ENCODE measurements at places on chromosomes 13 and 19. TPM values are rescaled to one million over a fixed set of nuclear protein-coding genes. Genes with fewer than 3 reads are reported as not detected.
A peak's percentile ranks its signal among the peaks of the same experiment; 100 is the strongest.

The ZNF471 gene
- total RNA-seq, result not detected

The MED16 gene
- total RNA-seq, result 52.7 TPM

DNA sequence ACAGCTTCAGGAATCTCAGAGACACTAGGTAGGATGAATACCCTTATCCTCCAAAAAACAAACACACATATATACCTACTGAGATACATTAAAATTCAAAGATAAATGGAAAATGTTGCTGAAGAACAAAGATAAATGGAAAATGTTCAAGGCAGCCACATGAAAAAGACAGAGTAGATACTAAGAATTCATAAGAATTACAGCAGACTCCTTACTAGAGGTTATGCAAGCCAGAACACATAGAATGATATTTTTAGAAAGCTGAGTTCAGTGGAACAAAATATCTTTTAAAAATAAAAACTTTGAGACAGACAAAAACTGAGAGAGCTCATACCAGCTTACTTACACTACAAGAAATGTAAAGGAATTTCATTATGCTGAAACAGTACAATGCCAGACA lies 35.6 kb downstream of the UCHL3 start:
- no peak for DNase-seq

DNA sequence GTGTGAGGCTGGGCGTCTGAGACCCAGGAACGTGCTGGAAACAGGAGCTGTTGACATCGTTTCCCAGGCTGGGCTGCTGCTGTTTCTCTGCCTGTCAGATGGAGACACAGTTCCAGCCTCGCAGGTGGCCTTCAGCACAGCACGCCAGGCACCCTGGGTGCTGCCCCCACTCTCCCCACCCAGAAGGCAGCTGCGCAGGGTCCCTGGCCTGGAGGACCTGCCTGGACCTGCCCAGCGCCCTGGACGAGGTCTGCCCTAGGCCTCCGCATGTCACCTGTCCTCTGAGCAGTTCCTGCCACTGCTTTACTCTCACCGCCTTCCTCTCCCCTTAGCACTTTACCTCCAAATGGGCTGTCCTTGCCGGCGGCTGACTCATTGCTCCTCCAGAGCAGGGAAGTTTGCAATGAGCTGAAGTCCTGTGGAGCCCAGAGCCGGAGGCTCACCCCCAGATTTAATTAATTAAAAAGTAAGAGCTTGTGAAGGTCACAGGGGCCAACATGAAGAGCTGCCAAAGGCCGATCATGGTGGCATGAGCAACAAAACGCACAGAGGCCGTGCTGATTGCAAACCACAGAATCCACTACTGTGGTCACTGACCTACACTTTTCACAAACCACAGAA lies 32.2 kb downstream of the C13orf46 start:
- DNase-seq, result peak; percentile 65

- peak; percentile 98 for DNase-seq
These were observed 1.4 kb upstream of the RAVER1 start for GRCh38 chr19:10334588-10335351.
